ENCODE measurements at places on chromosomes 2 and 18.

GRCh38 chr2:113976277-113976928 lies 86.5 kb downstream of the ACTR3 start:
- no peak for DNase-seq

DNA sequence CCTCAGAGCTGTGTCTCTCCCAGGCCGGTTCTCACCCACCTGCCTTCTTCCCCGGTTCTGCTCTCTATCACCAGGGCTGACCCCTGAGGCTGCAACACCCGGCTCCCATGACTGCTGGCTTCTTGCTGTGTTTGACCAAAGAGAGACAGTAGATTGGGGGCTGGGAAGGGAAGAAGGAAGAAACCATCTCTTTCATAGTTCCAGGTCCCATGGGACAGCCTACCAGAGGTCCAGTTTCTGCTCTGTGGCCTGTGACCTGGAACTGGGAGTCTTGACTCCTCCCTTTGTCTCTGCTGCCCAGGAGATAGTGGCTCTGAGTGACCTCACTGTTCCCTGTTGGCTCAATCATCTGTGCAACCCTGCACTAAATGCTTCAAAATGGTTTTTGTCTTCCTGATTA lies 38.1 kb downstream of the ALPK2 start:
- no peak for DNase-seq

- no peak for DNase-seq
These were observed 40.5 kb downstream of the CAVIN2 start for GRCh38 chr2:191806396-191806795.

- no peak for DNase-seq
These were observed 246.6 kb upstream of the APCDD1 start for GRCh38 chr18:10207682-10208345.

DNA sequence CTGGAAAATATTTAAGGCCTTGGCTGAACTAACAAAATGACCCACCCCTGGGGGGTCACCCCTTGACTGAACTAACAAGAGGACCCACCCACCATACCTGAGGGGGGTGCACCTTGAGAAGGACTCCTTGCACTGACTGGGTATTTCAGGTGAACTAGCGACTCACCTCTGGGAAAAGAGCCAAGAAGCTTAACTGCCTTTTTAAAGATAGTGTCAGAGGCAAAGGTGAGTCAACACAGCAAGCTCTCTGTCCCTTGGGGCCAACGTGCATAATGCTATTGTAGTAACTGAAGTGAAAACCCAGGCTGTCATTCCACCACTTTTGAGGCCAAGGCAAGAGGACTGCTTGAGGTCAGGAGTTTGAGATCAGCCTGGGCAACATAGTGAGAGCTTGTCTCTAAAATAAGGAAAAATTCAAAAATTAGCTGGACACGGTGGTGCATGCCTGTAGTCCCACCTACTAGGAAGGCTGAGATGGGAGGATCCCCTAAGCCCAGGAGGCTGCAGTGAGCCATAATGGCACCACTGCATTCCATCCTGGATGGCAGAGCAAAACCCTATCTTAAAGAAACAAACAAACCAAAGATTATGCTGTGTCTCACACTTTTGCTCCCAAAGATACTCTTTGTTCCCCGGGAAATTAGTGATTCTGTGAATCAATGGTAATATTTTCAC lies 36.4 kb upstream of the ZCCHC2 start:
- no peak for DNase-seq

DNA sequence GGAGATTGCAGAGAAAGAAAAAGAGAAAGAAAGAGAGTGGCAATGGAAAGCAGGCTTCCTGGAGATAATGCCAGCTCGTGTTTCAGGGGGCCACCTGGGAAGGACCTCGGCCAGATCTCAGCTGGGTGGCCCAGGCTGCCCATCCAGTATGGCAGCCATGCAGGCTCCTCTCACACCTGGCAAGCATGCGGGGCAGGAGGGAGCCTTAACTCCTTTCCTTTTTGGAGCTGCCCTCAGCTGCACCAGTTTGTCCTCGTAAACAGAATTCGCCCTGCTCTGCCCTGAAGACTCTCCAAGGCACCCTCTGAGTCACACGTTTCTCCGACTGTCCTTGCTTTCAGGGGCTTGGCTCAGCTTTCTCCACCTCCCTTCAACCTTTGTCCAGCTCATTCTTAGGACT lies 59.5 kb upstream of the IGFBP5 start:
- DNase-seq, result no peak

GRCh38 chr18:48137374-48138081 lies 207.1 kb upstream of the SMAD2 start:
- no peak for DNase-seq

- DNase-seq, result no peak
These were observed 106.9 kb upstream of the ITGB6 start for GRCh38 chr2:160306985-160307384.

DNA sequence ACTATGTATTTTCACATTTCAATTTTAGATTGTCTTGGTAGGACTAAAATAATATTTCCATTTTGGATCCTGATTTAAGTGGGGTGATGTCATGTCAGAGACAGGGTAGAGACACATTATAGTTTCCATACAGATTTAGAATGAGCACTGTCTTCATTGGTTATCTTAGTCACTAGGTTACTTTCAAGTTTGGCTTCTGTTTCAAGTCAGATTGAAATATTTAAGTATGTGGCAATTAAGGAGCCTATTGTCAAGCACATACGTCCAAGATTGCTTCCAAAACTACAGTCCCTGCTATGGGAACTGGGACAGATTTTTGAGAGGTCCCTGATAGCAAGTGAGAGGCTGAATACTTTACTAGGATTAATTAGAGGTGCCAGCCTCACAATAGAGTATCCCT lies 89.2 kb upstream of the FAM117B start:
- no peak for DNase-seq

GRCh38 chr2:36351736-36352349 lies 3.7 kb upstream of the CRIM1 start:
- no peak for DNase-seq

GRCh38 chr2:120490091-120490798 lies 144.3 kb downstream of the INHBB start:
- DNase-seq, result no peak
